PC-3 (cell line): ENCODE measurements at places on chromosomes 4 and X.

DNA sequence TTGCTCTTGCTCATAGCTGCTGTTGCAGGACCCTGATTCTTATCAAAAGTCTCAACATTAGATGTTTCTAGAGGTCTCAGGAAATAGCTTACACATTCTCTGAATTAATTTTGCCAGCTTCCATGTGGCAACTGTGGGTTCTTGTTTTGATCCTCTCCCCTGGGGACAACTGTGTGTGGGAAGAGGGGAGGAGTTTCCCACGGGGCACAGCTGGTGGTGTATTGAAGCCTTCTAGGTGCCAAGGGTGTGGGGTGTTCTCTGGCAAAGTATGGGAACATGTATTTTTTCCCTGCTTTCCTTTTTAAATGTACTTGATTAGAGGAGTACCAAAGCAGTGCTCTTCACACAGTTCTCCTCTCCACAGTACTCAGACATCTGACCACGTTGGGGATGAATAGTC is 212.7 kb downstream of the RPA4 start:
- DNase-seq: no peak

DNA sequence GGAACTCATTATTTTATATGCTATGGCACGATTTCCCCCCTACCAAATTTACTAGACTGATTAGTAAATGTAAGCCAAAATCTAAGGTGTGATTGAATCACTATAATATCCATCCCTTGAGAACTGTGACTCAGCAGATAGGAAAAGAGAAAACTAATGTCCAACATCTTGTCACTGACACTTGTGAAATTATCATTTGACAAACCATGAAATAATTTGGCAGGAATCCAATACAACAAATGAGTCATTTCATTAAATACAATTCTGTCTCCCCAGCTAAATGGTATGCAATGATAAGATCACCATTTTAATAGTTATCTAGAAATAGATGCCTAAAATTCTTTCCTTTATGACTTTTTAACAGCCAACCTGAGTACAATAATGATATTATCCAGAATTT is 462.3 kb downstream of the DMD start:
- no peak for DNase-seq

DNA sequence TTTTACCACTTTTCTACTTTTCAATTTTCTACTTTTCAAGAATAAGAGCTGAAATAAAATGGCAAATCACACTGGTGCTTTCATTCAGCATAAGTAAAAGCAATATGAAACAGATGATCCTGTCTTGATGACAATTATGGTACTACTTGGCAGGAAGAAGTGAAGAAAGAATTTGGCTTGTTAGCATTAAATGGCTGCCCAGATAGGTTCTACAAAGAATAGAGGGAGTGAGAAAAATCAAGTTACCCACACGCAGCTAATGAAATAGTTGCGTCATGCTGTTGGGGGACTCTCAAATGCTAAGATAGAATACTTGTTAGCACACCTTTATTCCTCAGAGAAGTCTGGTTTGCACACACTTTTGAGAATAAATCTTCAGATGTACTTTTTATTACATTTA is 12.5 kb upstream of the LCORL start:
- no peak for DNase-seq

DNA sequence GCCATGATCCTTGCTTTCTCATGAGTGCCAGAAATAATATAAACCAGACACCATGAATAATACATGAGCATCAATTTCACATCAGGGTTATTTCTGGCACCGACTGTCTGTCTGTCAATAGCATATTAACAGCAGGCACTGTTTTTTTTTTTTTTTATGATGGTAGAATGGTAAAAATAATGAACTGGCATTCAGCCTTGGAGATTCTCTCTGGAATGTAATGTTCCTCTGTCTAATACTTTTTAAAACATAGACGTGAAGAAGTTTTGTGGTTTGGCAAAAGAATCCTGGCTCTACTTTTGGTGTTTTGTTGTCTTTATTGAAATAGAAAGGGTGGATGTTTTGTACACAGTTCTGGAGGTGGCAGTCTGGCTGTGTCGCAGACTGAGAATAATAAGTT is 874.6 kb upstream of the PRKX start:
- DNase-seq: no peak

DNA sequence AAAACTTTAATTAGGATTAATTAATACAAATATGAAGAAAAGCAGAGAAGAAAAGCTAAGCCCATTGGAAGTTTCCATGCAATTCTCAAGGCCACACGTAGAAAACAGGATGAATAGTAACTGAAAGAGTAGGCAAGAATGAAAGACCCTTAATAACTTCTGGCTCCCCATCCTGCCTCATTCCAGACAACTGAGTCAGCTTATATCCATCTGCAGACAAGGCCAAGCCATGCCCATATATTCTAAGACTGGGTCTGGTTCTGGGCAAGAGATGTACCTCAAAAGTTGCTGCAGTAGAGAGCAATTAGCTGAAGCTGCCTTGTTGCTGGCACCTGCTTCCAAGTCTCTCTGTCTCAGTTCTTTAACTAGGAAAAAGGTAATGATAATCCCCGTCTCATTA is 244.1 kb downstream of the GPC3 start:
- no peak for DNase-seq

DNA sequence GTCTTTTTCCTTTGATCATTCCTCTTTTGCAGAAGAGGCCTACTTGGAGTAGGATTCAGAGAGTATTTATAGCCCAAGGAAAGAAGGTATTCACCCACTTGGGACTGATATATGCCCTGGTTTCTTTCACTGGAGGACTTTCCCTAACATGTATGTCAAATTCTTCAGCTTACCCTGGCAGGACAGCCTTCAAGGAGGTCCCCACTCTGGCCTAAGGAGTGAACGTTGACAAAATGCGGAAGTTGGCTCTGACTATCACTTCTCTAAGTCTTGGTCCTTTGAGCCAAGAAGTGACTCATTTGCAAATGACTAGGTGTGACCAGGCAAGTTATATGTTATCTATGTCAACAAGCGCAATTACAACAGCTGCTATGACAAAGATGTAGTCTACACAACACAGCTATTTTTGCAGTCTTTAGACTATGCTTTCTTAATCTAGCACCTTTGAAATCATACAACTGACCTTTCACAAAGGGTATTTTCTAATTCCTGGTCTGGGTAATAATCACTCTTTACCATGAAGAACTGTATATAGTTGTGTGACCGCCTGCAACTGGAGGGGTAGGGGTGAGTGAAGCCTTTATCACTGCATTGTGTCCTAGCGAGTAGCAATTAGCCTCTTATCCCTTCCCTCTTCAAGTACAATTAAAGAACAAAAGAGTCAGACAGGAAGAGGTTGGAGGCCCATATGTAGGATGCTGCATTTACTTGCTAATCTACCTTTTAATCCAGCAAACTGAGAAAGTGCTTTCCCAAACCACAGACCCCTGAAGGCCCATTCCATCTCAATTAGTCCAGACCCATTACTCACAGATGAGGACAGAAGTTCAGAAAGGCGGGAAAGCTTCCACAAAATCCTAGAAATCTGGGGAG is 50.1 kb downstream of the RASGEF1B start:
- DNase-seq: peak; percentile 89

GRCh38 chr4:146224326-146224966 is 10.1 kb downstream of the REELD1 start:
- DNase-seq: peak; percentile 7

- no peak for DNase-seq
Observed at GRCh38 chr4:183962419-183962818, 57.3 kb downstream of the STOX2 start.

- no peak for DNase-seq
Observed at GRCh38 chrX:20309806-20310205, 43.1 kb upstream of the RPS6KA3 start.

GRCh38 chr4:139142087-139142486 is 34.9 kb downstream of the ELF2 start:
- peak; percentile 2 for DNase-seq

GRCh38 chr4:44927399-44928380 is 201.3 kb upstream of the GNPDA2 start:
- DNase-seq: peak; percentile 57

- DNase-seq: no peak
Observed at GRCh38 chr4:146450524-146450923, 71.2 kb downstream of the SLC10A7 start.

GRCh38 chrX:45811326-45811725 is 610.6 kb upstream of the DIPK2B start:
- no peak for DNase-seq

- no peak for DNase-seq
Observed at GRCh38 chr4:105527081-105527480, 25.3 kb upstream of the ARHGEF38 start.

DNA sequence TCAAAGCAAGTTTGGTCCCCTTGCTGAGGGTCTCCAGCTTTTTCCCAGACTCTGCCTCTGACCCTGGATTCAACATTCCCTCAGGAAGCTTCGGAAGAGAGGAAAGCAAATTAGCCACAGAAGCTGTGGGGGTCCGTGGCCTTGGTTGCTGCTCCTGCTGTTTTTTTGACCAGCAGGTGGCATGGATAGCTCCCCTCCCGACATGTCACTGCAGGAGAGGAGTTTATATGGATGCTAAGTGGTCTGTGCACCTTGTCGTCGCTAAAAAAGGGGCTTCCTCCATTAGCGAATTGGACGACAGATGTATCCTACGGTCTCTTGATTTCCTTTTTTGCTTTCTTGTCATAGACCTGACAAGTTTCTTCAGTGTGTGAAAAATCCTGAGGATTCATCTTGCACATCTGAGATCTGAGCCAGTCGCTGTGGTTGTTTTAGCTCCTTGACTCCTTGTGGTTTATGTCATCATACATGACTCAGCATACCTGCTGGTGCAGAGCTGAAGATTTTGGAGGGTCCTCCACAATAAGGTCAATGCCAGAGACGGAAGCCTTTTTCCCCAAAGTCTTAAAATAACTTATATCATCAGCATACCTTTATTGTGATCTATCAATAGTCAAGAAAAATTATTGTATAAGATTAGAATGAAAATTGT is 70.2 kb downstream of the CD38 start:
- DNase-seq: peak; percentile 25

DNA sequence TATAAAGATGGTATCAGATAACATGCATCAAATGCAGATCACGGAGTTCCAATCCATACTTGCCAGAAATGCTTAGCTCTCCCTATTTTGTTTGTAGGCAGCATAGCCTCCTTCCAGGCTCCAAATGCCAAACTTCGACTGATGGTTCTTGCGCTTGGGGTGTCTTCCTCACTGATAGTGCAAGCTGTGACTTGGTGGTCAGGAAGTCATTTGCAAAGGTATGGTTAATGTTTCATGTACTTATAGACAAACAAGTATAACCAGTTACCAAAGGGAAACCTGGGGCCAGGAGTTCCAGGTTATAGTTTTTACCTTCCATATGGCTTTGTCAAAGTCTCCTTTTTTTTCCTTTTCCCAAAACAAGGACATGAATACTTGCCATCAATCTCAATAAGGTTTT is 5.3 kb downstream of the CWH43 start:
- DNase-seq: no peak

DNA sequence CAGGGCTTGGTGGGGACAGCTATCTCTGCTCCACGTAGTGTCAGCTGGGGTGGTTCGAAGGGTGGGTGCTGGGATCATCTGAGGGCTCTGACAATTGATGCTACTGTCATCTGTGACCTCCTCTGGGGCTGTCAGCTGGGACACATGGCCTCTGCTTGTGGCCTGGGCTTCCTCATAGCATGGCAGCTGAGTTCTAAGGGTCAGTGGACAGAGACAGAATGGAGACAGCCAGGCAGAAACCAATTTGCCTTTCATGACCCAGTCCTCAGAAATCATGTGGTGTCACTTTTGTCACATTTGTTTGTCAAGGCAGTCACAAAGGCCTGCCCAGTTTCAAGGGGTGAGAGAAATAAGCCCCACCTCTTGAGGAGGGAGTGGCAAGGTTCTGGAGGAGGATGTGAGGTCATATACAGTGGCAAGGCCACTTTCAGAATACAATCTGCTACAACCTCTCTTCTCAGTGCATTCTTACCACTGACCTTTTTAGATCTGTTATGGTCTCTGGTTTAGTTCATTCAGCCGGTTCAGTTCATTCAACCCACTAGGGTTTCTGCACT is 103.6 kb upstream of the BCOR start:
- DNase-seq: no peak

- no peak for DNase-seq
Observed at GRCh38 chr4:76854858-76855257, 43.1 kb downstream of the SOWAHB start.

GRCh38 chr4:153706519-153706918 is 22.4 kb downstream of the TLR2 start:
- no peak for DNase-seq

DNA sequence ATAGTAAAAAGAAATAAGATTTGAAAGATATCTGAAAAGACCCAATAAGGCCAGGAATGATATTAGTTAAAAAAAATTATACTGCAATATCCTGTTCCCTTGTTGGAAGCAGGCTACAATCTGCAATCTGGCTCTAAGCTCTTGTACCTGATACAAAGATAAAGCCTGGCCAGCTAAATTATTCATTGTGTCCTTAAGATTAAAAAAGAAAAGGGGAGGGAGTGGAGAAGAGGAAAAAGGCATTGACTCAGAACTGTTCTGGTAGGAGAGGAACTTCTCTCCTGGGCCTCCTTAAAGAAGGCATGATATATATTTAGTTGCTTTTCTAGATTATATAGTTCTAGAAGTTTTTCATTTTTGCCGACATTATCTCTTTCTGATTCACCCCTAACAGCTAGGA is 46.7 kb downstream of the IRF2 start:
- DNase-seq: no peak

DNA sequence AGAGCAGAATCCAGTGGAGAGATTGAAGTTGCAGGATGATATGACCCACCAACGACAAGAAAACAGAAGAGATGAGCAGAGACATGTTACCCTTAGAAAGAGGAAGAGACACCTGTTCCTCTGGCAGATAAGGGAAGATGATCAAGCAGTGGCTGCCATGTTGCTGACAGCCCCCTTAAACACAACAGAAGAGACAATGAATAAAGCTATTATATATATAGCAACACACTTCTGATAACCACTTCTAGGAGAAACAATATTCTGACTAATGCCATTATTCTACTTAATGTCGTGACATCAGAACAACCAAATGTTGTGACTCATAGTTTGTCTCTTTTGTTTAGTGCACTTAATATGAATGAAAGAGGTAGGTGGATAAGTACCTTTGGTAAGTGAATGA is 44.9 kb downstream of the SH3RF1 start:
- peak; percentile 62 for DNase-seq

GRCh38 chr4:186666750-186667149 is 56.9 kb downstream of the FAT1 start:
- DNase-seq: peak; percentile 63

DNA sequence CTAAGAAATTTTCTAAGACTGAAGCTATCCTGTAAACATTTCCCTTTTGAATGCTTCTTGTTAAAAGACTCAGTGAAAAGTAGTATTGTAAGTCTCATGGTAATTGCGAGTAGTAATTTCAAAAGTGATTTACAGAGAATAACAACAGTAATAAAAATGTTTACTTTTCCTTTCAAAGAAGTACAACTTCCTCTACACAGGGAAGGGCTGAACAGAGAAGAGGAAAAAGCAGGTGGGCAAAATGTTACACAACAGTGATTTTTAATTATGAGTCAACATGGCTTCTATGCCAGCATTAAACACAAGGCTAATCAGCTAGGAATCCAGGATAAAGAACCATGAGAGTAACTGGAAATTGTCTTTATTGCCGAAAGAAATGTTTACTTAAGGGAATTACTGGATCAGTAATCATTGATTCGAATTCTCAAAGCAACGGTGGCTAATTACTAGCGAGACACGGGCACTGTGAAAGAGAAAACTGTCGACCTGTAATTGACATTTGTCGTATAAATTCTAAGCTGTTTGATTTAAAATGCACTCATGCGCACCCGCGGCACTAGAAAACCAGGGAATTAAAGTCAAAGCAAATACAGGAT is 15.4 kb downstream of the UTP3 start:
- DNase-seq: peak; percentile 84
